ENCODE measurements at places on chromosomes 4 and X. TPM values are rescaled to one million over a fixed set of nuclear protein-coding genes. Genes with fewer than 3 reads are reported as not detected.

GRCh38 chr4:8306511-8307021, 37.0 kb downstream of the HTRA3 start:
- no peak overlapping the region for H3K4me3 ChIP-seq
- H3K27me3 ChIP-seq = peaks cover 2% of the 10 kb centered on the region
- no peaks in the 10 kb centered on the region for H3K36me3 ChIP-seq
- no peak for DNase-seq
- no peak overlapping the region for H3K27ac ChIP-seq

Gene CXCL1
- total RNA-seq = not detected

Gene PWWP3B
- total RNA-seq = 0.04 TPM

Gene IL13RA1
- total RNA-seq = 56.6 TPM

DNA sequence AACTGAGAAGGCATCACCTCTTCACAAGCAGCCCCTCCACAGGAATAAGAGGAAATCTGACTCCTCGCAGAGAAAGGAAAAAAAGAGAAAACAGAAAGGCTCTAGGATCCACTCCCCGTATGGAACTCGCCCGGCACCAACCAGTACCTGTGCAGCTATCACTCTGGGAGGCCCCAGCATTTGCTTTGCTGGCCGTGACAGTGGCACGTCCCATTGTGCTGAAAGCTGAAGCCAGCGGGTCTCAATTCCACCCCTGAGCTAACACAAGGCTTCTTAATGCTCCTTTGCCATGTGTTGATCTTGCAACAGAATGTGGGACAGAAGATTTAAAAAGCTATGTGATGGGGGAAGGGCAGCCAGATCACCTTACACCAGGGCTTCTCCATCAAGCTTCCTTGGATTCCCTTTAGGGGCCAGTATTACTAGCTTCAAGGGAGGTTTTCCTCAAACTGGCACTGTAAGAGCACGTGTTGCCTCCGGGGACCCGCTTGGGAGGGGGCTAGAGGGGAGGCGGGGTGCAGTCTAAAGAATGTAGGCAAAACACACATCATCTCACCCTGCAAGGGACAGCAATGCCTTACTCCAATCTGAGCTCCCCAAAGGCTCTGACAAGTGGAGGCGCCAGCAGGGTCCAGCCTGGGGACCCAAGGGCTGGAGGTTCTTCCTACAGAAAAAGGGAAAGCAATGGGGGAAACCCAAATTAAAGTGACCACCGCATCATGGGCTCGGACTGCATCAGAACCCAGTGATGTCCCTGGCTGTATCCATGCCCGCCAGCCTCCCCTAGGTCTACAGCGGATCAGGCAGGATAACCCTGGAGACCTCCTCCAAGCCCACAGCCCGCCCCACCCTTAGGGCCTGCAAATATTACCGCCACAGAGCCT, 1.2 kb downstream of the USP46 start:
- peak overlapping the region; percentile 36 for H3K27ac ChIP-seq
- DNase-seq = no peak
- no peaks in the 10 kb centered on the region for H3K36me3 ChIP-seq
- peak overlapping the region; percentile 79 for H3K4me3 ChIP-seq
- H3K27me3 ChIP-seq = no peaks in the 10 kb centered on the region

- peaks cover 9% of the 10 kb centered on the region for H3K4me1 ChIP-seq
- DNase-seq = no peak
- peaks cover 34% of the 10 kb centered on the region for H3K27me3 ChIP-seq
- H3K4me3 ChIP-seq = no peak overlapping the region
- H3K27ac ChIP-seq = no peak overlapping the region
Measured at GRCh38 chr4:30717208-30718020, 2.8 kb upstream of the PCDH7 start.

DNA sequence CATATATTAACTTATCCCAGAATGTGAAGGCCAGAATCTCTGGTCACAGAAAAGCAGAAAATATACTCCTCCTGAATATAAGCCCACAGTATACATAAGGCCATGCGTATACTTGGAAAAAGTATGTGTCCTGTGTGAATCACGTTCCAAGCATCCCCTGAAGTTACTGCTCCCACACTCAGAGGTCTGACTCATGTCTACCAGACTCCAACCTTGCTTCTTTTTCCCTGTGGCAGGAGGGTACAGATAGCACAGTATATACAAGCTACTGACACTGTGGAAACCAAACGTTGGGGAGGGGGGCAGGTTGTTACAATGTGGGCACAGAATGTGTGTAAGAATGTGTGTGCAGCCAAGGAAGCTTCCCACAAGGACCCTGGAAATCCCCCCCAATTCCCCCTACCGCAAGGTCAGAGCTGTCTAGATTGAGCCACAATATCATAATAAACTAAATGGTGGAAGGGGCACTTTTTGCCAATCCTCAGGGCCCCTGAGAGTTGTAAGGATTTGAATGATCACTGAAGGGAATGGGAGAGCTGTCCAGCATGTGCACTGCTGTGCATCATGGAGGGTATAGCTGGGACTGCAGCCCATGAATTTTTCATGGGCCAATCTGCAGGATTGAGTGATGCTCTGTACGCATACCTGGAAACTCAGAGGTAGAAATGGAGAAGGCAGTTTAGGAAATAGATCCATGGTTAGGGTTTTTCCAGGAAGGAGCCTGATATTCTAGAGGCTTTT, 7.4 kb upstream of the RELL1 start:
- no peak for DNase-seq
- no peaks in the 10 kb centered on the region for H3K36me3 ChIP-seq
- H3K27me3 ChIP-seq = no peaks in the 10 kb centered on the region
- H3K27ac ChIP-seq = no peak overlapping the region
- H3K4me1 ChIP-seq = peaks cover 13% of the 10 kb centered on the region

Gene DDIT4L
- total RNA-seq = not detected

Gene PPEF2
- total RNA-seq = not detected

DNA sequence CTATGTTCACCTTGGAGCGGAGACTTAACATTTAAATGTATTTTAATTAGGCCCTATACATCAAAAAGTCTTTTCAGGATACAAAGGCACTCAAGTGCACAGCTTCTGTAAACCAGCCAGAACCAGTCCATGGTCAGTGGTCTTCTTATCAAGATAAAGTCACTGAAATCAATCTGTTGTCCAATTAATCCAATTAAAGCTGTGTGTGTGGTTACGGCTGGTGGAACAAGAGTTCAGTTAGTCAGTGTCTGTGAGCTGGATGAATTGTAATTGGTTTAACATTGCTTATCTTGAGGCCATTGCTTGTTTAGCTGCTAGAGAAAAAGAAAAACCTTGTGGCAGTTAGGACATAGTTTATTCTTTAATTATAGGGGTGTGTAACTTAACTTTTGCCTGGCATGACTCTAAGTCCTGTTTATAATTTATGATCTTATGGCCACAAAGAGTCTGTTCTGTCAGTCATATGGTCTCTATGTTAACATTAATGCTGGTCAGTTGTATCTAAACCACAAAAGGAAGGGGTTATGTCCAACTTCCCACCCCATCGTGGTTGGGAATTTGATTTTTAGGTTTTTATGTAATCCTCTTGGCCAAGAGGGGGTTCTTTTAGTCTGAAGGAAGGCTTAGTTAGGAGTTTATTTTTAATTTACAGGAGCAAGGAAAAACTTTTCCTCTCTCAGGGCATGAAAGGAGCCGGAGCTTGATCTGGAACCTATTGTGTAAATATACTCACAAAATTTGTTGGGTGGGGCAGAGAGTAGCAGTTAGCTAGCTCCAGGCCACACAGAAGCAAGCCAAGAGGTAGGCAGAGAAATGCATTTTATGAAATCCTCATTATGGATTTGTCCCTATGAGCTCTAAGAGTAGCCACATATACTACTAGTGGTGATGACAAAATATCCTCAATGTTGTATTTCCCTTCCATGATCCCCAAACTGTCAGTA, 665.7 kb upstream of the ACTRT1 start:
- no peak overlapping the region for H3K27ac ChIP-seq
- no peaks in the 10 kb centered on the region for H3K4me1 ChIP-seq
- no peaks in the 10 kb centered on the region for H3K27me3 ChIP-seq
- H3K4me3 ChIP-seq = no peak overlapping the region
- no peak for DNase-seq

GRCh38 chr4:21697583-21697982, 251.0 kb downstream of the KCNIP4 start:
- no peak overlapping the region for H3K27ac ChIP-seq
- no peak overlapping the region for H3K4me3 ChIP-seq
- H3K4me1 ChIP-seq = no peaks in the 10 kb centered on the region
- no peaks in the 10 kb centered on the region for H3K27me3 ChIP-seq
- no peaks in the 10 kb centered on the region for H3K36me3 ChIP-seq
- no peak for DNase-seq

DNA sequence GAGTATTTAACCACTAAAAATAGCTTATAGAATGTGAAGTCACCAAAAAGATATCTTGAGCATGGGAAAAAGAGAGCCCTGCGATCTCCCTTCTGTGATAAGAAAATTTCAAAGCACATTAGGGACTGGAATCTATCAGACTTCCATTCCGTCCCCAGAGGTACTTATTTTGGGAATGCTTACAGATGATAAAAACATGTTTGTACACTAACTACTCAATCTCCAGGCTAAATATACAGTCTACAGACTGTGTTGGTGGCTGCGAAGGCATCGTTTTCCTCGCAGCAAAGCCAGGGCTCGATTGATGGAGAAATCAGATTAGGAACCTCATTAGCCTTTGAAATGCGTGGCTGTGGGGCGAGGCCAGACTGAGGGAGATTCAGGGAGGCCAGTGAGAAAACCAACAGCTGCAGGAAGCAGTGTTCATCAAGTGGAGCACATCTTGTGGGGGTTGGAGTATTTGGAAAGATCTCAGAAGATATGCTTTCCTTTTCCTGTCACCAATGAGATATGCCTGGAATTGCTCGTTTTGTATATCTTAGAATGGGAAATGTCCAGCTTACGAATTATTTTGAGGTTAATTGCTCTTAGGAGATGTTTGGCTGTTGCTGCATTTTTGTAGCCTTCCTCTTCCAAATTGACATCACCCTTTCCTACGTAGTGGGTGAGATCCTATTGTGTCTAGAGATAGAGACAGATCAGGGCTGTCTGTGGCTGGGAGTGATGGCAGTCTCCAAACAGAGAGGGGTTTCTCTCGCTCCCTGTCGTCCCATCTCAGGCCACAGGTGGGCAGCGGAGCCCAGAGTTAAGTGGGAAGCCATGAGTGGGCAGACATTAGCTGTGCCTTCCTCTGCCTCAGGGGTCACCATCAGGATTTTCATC, 224.9 kb upstream of the FAT1 start:
- H3K27ac ChIP-seq = no peak overlapping the region
- H3K36me3 ChIP-seq = no peaks in the 10 kb centered on the region
- H3K4me3 ChIP-seq = no peak overlapping the region
- H3K4me1 ChIP-seq = peaks cover 42% of the 10 kb centered on the region
- no peaks in the 10 kb centered on the region for H3K27me3 ChIP-seq
- DNase-seq = no peak

Gene SPRY1
- 22.5 TPM for total RNA-seq

Gene REPS2
- 0.84 TPM for total RNA-seq

DNA sequence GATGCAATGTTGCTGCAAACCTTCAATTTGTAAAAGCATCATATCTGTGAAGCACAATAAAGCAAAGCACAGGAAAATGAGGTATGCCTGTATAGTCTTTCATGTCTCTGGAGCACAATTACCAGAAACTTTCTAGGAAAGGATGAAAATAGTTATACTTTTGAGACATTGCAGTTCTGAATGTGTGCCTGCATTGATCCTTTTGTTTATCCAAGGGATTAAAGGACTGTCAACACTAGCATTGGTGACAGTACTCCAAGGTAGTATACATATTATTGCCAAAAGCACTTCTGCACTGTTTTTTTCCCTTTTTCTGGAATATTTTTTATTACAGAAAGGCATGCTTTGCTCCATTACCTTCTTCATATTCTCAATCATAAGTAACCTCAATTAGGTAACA, 476.0 kb downstream of the GABRG1 start:
- no peak overlapping the region for H3K27ac ChIP-seq
- H3K4me1 ChIP-seq = peaks cover 14% of the 10 kb centered on the region
- H3K27me3 ChIP-seq = no peaks in the 10 kb centered on the region

DNA sequence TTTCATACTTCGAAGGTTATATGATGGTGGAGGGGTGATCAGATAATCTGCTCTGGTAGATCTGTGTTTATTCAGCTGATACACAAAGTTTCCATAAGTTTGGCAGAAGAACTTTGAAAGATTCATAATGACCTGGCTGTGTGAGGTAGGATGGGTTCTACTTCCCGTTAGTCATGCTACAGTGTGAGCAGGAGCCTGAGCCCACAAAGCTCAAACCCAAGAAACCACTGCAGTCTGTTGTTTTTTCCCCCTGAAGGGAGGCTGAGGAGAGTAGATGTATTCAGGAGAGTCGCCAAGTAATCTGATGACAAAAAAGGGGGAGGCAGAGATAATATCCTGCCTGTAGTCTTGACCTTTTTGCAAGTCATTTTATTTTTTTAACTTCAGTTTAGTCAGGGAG, 52.8 kb upstream of the PPP3CA start:
- no peaks in the 10 kb centered on the region for H3K36me3 ChIP-seq
- H3K4me1 ChIP-seq = no peaks in the 10 kb centered on the region
- DNase-seq = no peak
- no peaks in the 10 kb centered on the region for H3K27me3 ChIP-seq
- H3K4me3 ChIP-seq = no peak overlapping the region

DNA sequence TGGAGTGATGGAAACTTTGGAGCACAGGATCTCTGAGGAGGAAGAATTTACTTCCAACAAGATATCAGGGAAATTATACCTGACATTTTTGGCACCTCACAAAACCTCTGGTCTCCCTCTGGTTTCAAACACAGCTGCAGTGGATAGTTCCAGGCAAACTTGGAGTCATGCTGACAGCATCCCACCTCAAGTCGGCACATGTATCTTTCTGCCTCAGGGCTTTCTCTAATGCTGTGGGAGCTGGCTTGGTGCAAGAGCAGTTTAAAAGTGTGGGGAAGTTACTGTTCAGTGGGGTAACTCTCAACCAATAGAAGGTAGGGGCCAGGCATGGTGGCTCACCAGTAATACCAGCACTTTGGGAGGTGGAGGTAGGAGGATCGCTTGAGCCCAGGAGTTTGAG, 207.1 kb upstream of the NHS start:
- H3K27me3 ChIP-seq = no peaks in the 10 kb centered on the region
- H3K36me3 ChIP-seq = no peaks in the 10 kb centered on the region
- no peak for DNase-seq
- no peaks in the 10 kb centered on the region for H3K4me1 ChIP-seq
- H3K27ac ChIP-seq = no peak overlapping the region
- no peak overlapping the region for H3K4me3 ChIP-seq

DNA sequence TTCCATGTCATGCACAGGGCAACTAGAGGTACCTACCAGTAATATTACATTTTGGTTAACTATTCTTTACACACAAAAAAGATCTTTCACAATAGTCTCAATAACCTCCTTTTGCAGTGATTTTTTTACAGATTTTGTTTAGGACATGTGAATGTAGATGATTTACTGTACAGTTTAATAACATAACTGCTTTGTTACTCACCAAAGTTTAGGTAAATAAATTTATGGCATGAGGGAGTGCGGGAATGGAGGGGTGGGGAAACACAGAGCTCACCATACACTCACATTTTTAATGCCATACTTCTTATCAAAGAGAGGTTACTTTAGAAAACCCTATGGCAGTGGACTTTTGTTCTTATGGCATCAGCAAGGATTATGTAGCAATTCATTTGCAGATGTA, 93.1 kb upstream of the TEX13A start:
- no peak overlapping the region for H3K27ac ChIP-seq
- no peaks in the 10 kb centered on the region for H3K4me1 ChIP-seq
- H3K4me3 ChIP-seq = no peak overlapping the region
- no peaks in the 10 kb centered on the region for H3K27me3 ChIP-seq
- DNase-seq = no peak
- H3K36me3 ChIP-seq = no peaks in the 10 kb centered on the region

GRCh38 chr4:122602277-122603142, 18.4 kb downstream of the IL21 start:
- no peaks in the 10 kb centered on the region for H3K4me1 ChIP-seq
- peak; percentile 36 for DNase-seq
- no peaks in the 10 kb centered on the region for H3K36me3 ChIP-seq
- H3K27ac ChIP-seq = no peak overlapping the region
- H3K4me3 ChIP-seq = no peak overlapping the region
